Fibroblast of upper back skin (primary cell): ENCODE measurements at places on chromosomes 13 and 19.

GRCh38 chr13:28411831-28412353, 83.0 kb downstream of the FLT1 start:
- no peak for DNase-seq

GRCh38 chr19:37930416-37930815, 23.4 kb downstream of the SIPA1L3 start:
- DNase-seq = peak; percentile 48

- DNase-seq = no peak
Observed at GRCh38 chr19:34731019-34731829, 2.8 kb upstream of the ZNF181 start.

- DNase-seq = peak; percentile 53
Observed at GRCh38 chr19:5578097-5578846, 10.5 kb upstream of the TINCR start.

DNA sequence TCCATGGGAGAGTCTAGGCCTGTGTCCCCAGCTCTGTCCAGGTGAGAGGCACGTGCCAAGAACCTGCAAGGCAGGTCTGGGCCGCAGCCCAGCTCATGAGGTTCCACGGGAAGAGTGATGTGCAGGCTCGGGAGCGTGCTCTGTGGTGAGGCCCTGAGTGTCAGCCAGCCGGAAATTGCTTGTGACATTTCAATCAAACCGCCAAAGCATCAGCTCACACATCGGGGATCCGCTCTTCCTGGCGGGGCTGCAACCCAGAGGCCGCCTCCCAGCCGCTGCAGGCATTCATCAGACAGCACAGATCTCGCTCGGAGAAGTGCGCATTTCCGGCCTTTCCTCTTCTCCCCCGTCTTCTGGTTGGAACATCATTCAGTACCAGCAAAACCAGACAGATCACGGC, 109.3 kb downstream of the KDM4B start:
- DNase-seq = no peak

GRCh38 chr19:28641395-28641794, 571.6 kb downstream of the UQCRFS1 start:
- DNase-seq = no peak

DNA sequence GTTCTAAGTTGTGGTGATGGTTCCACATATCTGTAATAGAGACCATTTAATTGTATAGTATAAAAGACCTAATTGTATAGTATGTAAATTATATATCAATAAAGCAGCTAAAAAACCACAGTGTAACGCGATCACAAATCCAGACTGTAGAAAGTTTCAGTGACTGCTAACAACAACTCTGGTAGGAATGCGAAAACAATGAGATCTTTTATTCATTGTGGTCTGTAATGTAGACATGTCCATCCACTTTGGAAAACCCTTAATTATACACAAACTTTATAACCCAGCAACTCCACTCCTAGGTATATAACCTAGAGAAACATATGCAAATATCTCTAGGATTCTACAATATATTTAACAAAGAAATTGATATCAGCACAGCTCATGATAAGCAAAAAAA, 549.5 kb downstream of the SLITRK1 start:
- DNase-seq = no peak
